ENCODE measurements at places on chromosomes 12 and 14. TPM values are rescaled to one million over a fixed set of nuclear protein-coding genes. Genes with fewer than 3 reads are reported as not detected.

Gene NAA30
- 4.2 TPM for polyA plus RNA-seq

Gene RPL10L
- not detected for polyA plus RNA-seq

Gene FAM90A1
- 0.24 TPM for polyA plus RNA-seq

Gene OR9K2
- polyA plus RNA-seq: not detected

Gene VRTN
- polyA plus RNA-seq: not detected

Gene RNASE7
- polyA plus RNA-seq: 0.18 TPM

Gene ANGEL1
- polyA plus RNA-seq: 10.4 TPM

Gene C14orf132
- polyA plus RNA-seq: 9.8 TPM

Gene RSRC2
- 45.7 TPM for polyA plus RNA-seq

Gene PSMA6
- 207 TPM for polyA plus RNA-seq

Gene SMARCD1
- polyA plus RNA-seq: 11.9 TPM

Gene TMEM117
- polyA plus RNA-seq: 1.3 TPM

Gene TAS2R20
- 0.08 TPM for polyA plus RNA-seq

Gene STAB2
- 0.06 TPM for polyA plus RNA-seq
